ENCODE measurements at places on chromosomes 12 and 14. TPM values are rescaled to one million over a fixed set of nuclear protein-coding genes. Genes with fewer than 3 reads are reported as not detected.

- no peak for DNase-seq
Measured at GRCh38 chr12:16605642-16606116, 283 bp downstream of the LMO3 start.

RTL1 gene
- total RNA-seq = not detected

TMEM132C gene
- 0.13 TPM for total RNA-seq

FOXN3 gene
- total RNA-seq = 27.4 TPM

RNASE1 gene
- 12.0 TPM for total RNA-seq

Data from esophagus squamous epithelium (tissue), 5 donors.